ENCODE measurements at places on chromosomes 12 and 14.

DNA sequence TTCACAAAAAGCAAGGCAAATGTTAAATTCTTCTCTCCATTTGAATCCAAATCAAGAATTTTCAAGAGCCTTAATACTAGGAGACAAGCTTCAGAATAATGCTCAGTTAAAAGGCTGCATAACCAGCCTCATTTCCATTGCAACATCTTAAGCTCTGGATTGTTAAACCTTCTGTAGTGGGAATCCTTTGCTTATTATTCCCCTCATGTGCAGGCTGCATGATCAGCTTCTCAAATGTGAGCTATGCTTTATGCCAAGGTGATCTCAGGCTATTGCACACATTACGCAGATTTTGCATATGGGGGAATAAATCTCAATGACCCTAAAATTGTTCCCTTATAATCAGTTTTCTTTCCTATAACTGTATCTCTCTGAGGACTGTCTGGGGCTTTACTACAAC lies 71.7 kb upstream of the CCDC196 start:
- no peak for DNase-seq

DNA sequence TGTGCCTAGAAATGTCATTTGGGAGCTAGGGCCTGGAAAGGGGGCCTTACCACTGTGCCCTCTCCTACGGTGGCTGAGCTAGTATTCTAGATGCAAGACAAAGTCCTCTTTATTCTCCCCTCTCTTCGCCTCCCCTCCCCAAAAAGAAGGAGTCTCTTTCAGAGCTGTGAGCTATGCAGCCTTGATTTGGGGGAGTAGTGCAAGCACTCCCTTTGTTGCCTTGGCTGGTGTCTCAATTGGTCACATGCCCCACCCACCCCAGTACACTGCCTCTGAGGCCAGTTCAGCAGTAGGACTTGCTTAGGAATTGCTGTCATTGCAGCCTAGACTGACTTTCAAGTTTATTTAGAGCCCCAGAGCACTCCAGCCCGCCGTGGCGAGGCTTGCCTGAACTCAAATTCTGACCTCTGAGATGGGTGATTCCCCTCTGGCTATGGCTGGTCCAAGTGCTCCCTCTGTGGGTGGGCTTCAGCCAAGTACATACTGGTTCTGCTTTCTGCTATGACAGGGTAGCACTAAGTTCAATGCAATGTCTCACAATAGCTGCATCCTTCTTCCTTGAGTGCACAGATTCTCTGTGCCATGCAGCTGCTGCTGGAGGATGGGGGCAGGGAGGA lies 37.0 kb upstream of the FBXO33 start:
- no peak for DNase-seq

- DNase-seq, result no peak
These were observed 61.5 kb downstream of the MAP1LC3B2 start for GRCh38 chr12:116620492-116621191.

GRCh38 chr12:116434155-116435011 lies 124.8 kb upstream of the MAP1LC3B2 start:
- no peak for DNase-seq

- DNase-seq, result no peak
These were observed 136.1 kb upstream of the WSCD2 start for GRCh38 chr12:107992870-107993451.
